ENCODE measurements at places on chromosomes 16 and 17.

- DNase-seq = no peak
Measured at GRCh38 chr17:13643180-13643579, 41.5 kb upstream of the HS3ST3A1 start.

DNA sequence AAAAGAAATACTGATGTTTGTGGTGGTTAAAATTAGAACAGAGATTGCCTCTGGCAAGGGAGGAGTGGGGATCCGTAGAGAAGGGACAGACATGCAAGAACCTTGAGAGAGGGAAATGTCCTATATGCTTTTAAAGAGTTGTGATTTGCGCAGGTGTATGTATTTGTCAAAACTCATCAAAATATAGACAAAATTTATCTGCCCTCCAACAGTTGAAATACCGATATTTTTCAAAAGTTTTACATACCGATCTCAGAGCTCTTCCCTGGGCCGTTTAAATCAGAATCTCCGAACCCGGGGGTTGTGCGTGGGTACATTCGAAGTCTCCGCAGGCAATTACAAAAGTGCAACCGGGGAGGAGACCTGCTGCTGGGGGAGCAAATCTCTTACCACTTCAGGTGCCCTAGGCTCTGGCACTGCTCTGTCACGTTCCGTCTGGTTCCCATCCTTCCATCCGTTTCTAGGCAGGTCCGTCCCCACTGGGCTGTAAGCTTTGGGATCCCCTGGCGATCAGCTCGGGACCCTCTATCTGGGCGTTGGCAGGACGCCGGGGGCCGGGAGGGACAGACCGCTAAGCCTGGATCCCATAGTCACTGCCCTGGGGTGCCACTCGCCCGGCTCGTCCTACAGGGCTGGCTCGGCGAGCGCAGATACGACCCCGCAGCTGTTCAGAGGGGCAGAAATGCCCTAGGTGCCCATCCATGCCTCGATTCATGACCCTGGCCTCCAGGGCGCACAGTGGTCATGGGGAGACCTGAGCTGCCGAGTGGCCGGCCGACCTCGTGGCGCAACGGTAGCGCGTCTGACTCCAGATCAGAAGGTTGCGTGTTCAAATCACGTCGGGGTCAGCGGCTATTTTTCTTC, 4.2 kb downstream of the BORCS6 start:
- DNase-seq = peak; percentile 60

GRCh38 chr16:17318238-17318637, 152.5 kb downstream of the XYLT1 start:
- no peak for DNase-seq

DNA sequence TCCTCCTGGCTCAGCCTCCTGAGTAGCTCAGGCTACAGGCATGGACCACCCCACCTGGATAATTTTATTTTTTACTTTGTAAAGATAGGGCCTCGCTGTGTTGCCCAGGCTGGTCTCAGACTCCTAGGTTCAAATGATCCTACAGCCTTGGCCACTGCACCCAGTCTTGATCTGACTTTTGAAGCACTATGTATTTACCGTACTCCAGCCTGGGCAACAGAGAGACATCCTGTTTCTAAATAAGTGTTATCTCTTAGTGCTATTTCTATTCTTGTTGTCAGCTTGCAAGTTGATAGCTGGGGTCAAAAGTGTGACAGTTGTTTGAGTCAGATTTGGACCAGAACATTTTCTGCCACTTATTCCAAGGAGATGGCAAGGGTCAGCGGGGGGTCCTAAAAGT, 486.4 kb downstream of the NPIPA7 start:
- no peak for DNase-seq
